ENCODE measurements at places on chromosomes 2 and 18. TPM values are rescaled to one million over a fixed set of nuclear protein-coding genes. Genes with fewer than 3 reads are reported as not detected.
A peak's percentile ranks its signal among the peaks of the same experiment; 100 is the strongest.

Gene MRPS5
- 44.4 TPM for total RNA-seq

DNA sequence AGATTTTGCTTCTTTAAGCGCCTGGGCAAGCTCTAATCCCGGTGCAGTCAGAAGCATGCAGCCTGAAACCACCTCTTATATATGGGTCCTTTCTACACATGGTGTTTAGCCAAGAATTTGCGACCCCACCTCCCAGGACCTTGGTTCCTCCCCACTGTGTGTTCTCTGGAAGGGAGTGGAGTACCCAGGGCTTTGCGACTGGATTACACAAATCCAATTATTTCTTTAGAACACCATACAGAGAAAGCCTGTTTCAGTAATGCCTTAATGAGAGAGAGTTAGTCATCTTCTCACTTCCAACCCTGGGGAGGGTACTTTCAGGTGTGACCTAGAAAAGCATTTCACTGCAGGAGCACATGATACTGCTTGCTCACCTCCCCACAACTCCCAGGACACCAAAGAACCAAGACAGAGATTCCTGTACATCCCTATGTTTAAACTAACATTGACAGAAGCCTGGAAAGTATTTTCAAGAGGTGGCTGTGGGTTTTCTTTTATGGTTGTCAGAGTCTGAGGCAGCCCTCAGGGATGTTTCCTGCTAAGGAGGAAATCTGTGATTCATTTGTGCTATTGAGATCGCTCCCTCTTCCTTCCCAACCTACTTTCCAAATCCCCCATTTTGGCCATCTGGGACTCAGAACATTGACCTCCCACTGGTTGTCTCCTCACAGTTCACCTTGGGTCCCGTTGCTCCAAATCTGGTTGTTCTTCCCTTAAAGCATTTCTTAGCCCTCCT, at the start of gene CAPN14:
Gene CAPN14, minus strand, starts transcription at position 51 of the 736 bp plus-strand sequence. CDS start 12,068 bp downstream, outside the sequence.
- H3K27ac ChIP-seq = peak within 1 kb of the TSS; percentile 99
- H3K4me1 ChIP-seq = peaks cover 95% of the 10 kb centered on the region
- peak within 1 kb of the TSS; percentile 60 for H3K4me3 ChIP-seq

GRCh38 chr2:53826587-53827397, 33.0 kb downstream of the GPR75 start:
- H3K27ac ChIP-seq = no peak overlapping the region
- peaks cover 22% of the 10 kb centered on the region for H3K36me3 ChIP-seq
- no peaks in the 10 kb centered on the region for H3K4me1 ChIP-seq
- H3K27me3 ChIP-seq = no peaks in the 10 kb centered on the region
- no peak overlapping the region for H3K4me3 ChIP-seq

GRCh38 chr2:166436189-166436588, 57.9 kb downstream of the SCN7A start:
- H3K27ac ChIP-seq = no peak overlapping the region
- no peaks in the 10 kb centered on the region for H3K27me3 ChIP-seq
- no peaks in the 10 kb centered on the region for H3K4me1 ChIP-seq
- H3K36me3 ChIP-seq = no peaks in the 10 kb centered on the region
- no peak overlapping the region for H3K4me3 ChIP-seq
- no peak for DNase-seq

GRCh38 chr2:40851661-40852060, 399.8 kb upstream of the SLC8A1 start:
- no peaks in the 10 kb centered on the region for H3K36me3 ChIP-seq
- no peak overlapping the region for H3K27ac ChIP-seq
- H3K4me3 ChIP-seq = no peak overlapping the region
- no peaks in the 10 kb centered on the region for H3K4me1 ChIP-seq
- no peak for DNase-seq
- H3K27me3 ChIP-seq = no peaks in the 10 kb centered on the region

DNA sequence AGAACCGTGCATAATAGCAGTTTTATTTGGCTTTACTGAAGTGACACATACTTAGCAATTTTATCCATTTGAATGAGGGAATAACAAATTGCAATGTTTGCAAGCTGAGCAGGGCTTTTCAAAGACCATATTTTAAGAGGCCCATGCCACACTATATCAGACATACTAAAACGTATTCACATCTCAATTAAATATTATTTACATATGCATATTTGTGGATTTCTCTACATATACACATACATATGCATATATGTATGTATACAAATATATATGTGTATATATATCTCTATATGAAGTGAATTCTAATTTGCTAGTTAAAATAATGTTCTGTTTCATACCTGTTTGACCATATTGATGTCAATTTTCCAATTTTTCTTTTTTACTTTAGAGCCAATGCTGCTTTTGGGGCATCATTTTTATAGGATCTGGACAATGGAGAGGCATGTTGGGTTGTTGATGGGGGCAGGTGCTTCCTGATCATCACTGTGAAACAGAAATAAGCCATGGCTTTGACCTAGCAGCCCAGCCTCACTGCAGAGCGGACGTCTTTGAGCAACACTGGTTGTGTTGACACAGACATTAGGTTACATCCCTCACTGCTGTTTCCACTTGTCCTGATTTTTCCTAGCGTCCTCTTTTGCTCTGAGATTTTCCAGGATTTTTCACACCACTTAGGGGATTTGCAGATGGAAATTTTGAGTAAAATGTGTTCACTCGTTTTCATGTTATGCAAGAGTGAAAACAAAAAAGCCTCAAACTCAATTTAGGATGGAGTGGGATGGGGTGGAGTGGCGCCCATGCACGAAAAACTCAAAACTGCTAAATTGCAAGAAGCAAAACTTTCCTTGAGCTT, 56.9 kb downstream of the RDH14 start:
- no peak overlapping the region for H3K4me3 ChIP-seq
- peaks cover 8% of the 10 kb centered on the region for H3K27me3 ChIP-seq
- no peak for DNase-seq
- peaks cover 2% of the 10 kb centered on the region for H3K4me1 ChIP-seq
- H3K36me3 ChIP-seq = no peaks in the 10 kb centered on the region

DNA sequence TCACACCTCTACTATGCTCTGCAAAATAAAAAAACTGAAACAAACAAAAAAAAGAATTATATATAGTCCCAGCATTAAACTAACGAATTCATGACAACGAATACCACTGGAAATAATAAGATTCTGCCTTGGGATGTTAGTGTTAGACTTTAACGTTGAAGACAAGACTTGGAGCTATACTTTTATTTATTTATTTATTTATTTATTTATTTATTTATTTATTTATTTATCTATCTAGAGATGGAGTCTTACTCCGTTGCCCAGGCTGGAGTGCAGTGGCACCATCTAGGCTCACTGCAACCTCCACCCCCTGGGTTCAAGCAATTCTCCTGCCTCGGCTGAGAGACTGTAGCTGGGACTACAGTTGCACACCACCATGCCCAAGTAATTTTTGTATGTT, 27.2 kb upstream of the PAPOLG start:
- no peaks in the 10 kb centered on the region for H3K36me3 ChIP-seq
- no peaks in the 10 kb centered on the region for H3K4me1 ChIP-seq
- no peak overlapping the region for H3K4me3 ChIP-seq
- H3K27me3 ChIP-seq = peaks cover 2% of the 10 kb centered on the region

DNA sequence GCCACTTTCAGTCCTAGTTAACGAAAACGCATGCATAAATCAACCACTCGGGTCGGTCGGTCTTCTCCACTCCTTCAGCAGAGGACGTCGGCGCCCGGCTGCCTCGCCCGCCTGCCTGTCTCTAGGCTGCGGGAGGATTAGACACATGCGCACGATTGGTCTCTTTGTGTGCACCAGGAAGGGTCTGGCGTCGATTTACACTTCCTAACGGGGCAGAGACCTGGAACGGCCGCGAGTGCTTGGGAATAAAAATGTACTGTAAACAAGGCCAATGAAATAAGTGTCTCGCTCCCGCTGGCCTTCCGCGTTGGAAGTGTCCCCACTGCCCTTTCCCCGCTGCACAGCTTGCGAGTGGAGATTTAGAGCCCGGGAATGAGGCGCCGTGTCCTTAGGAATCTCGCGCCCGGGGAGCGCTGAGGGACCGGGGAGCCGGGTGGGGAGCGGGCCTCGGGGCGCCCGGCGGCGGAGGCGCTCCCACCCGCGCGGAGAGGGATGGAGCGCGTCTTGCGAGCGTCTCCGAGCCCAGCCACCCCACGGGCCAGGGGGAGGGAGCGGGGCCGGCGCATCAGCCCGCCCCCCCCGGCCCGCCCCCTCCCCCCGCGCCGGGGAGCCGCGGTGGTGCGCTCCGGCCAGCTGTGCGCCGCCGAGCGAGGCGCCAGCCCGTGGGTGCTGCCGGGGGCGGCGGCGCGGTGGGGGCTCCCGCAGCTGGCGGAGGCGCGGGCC, at the start of gene DOK6:
Gene DOK6, plus strand, starts transcription at position 636 of the 723 bp plus-strand sequence.
- peaks cover 5% of the 10 kb centered on the region for H3K4me1 ChIP-seq
- H3K4me3 ChIP-seq = no peak within 1 kb of the TSS
- H3K27ac ChIP-seq = no peak within 1 kb of the TSS
- DNase-seq = no peak

Gene CFC1
- total RNA-seq = not detected

GRCh38 chr18:10094655-10095054, 180.8 kb downstream of the VAPA start:
- H3K27ac ChIP-seq = no peak overlapping the region
- H3K36me3 ChIP-seq = no peaks in the 10 kb centered on the region
- no peak for DNase-seq
- no peaks in the 10 kb centered on the region for H3K27me3 ChIP-seq
- H3K4me1 ChIP-seq = no peaks in the 10 kb centered on the region

Gene SP140L
- total RNA-seq = 106 TPM

DNA sequence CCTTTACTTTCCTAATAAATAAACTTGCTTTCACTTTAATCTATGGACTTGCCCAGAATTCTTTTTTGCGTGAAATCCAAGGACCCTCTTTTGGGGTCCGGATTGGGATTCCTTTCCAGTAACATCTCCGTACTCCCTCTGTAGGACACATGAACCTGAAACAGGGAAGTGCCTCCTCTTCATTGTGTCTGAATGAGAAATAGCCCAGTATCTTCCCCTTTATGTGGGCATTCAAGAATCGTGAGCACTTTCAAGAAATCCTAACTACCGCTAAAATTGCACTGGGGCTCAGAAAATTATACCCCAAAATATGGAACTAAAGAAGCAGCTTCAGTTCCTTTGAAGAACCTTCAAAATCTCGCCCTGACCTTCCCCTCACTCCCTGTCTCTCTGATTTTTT, 7.8 kb upstream of the POMC start:
- no peaks in the 10 kb centered on the region for H3K36me3 ChIP-seq
- no peak overlapping the region for H3K4me3 ChIP-seq
- H3K27me3 ChIP-seq = peaks cover 22% of the 10 kb centered on the region

Gene ZNF514
- total RNA-seq = 19.0 TPM

DNA sequence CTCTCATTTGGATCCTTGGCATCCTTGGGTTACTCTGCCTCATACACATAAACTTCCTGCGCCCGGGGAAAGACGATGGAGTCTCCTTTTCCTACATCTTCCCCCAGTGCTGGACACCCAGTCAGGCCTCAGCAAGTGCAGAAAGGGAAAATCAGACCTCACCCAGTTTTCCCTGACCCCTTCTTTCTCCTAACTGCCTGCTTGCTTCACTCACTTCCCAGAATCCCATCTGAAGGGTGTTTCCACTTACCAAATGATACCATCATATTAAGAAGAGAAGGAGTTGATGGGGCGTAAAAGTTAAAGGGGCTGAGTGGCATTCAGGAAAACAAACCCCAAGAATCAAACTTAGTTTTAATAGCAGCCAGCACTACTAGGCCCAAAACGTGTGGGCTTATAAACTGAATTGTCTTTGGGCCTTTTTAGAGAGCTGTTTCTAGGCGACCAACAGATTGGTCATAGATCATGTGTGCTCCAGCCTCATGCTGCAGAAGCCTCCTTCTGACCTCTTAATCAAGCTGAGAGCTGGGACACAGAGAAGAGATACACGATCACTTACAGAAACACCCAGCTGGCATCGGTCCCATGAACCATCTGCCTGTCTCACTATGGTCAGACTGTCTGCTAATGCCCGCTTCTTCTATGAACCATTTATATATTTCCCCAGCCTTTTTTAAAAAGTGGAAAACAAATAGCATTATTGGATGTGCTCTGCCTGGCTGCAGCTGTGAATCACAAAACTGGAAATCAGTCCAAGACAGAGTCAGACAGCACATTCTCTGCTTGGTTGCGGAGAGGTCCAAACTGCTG, 165.7 kb upstream of the SLC14A2 start:
- no peak overlapping the region for H3K4me3 ChIP-seq
- peaks cover 13% of the 10 kb centered on the region for H3K27me3 ChIP-seq
- peaks cover 6% of the 10 kb centered on the region for H3K4me1 ChIP-seq
- H3K27ac ChIP-seq = no peak overlapping the region
- no peaks in the 10 kb centered on the region for H3K36me3 ChIP-seq

GRCh38 chr2:161725297-161725696, 101.1 kb downstream of the SLC4A10 start:
- no peaks in the 10 kb centered on the region for H3K27me3 ChIP-seq
- no peaks in the 10 kb centered on the region for H3K4me1 ChIP-seq
- H3K27ac ChIP-seq = no peak overlapping the region
- H3K4me3 ChIP-seq = no peak overlapping the region
- DNase-seq = no peak
- no peaks in the 10 kb centered on the region for H3K36me3 ChIP-seq

DNA sequence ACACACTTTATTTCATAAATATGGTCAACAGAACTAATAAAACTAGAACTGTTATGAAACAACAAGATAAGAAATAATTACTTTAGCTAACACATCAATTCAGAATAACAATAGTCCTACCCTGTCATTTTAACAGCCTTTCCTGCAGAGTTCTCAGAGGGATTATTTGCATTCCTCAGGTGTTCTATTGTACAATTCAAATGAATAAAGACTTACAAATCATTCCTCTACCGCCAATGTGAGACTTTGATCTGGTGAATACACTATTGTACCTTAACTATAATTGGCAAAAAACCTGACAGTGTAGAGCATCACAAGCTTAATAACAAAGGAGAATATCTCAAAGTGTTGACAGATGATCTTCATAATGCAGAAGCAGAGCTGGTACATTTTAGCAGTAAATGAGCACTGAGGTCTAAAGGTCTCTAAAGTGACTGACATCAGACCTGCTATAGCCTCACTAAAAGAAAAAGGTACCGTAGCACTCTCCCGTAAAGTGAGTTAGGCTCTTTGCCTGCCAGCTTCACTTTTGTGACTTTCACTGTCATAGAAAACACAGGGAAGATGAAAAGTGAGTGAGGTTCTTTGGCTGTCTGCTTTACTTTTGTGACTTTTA, 118.8 kb upstream of the SP3 start:
- H3K36me3 ChIP-seq = peaks cover 11% of the 10 kb centered on the region
- H3K27me3 ChIP-seq = no peaks in the 10 kb centered on the region
- H3K27ac ChIP-seq = no peak overlapping the region
- no peak for DNase-seq
- H3K4me3 ChIP-seq = no peak overlapping the region

DNA sequence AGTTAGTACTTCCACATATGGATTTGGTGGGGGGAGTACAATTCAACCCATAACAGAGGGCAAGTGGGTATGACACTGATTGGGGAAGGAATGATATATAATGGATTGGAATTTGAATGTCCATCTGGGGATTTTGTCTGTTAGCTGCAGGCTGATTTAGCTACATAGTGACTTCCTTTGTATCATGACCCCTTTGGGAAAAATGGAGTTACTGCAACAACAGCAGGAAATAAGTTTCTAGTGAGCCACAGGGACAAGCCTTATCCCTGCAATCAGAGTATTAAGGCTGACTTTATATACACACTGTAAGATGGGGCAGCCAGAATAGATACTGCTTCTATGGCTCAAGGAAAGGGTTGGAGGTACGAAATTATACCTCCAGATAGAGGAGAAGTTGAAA, 404.4 kb upstream of the MEIS1 start:
- no peak overlapping the region for H3K27ac ChIP-seq
- H3K36me3 ChIP-seq = no peaks in the 10 kb centered on the region
- no peaks in the 10 kb centered on the region for H3K27me3 ChIP-seq
- H3K4me1 ChIP-seq = no peaks in the 10 kb centered on the region
- DNase-seq = no peak

Gene TDRD15
- total RNA-seq = 0.58 TPM

Gene CD8B2
- total RNA-seq = not detected

GRCh38 chr2:54473851-54474250, 17.7 kb downstream of the SPTBN1 start:
- no peak overlapping the region for H3K4me3 ChIP-seq
- no peak for DNase-seq
- no peak overlapping the region for H3K27ac ChIP-seq
- no peaks in the 10 kb centered on the region for H3K36me3 ChIP-seq
- no peaks in the 10 kb centered on the region for H3K27me3 ChIP-seq
- H3K4me1 ChIP-seq = peaks cover 13% of the 10 kb centered on the region
